ENCODE measurements at places on chromosomes 11 and 22.

- peak; percentile 43 for DNase-seq
Observed at GRCh38 chr11:44753961-44754645, 27.3 kb downstream of the TSPAN18 start.

GRCh38 chr11:124090996-124091395, 24.3 kb upstream of the VWA5A start:
- no peak for DNase-seq

DNA sequence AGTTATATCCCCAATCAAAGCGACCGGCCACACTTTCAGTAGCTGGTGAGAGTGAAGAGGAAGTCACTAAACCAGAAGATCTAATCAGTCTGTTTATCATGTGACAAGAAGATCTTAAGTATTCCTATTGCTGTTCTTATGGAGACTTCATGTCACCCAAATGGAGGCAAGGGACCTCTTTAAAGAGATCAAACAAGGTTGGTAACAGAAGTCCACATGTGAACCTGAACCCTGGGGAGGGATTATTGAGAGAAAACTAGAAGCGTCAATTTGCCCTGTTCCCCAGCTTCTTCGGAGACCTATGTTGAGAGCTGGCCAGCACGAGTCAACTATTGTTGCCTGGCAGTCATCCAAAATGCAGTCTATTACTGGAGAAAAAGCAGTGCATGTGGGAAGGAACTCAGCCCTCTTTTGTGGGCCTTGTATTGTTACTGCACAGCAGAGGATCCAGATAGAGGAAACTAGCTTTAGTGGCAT, 76.9 kb upstream of the CTSC start:
- peak; percentile 32 for DNase-seq

- no peak for DNase-seq
Observed at GRCh38 chr11:34379539-34379938, 21.7 kb upstream of the ABTB2 start.

DNA sequence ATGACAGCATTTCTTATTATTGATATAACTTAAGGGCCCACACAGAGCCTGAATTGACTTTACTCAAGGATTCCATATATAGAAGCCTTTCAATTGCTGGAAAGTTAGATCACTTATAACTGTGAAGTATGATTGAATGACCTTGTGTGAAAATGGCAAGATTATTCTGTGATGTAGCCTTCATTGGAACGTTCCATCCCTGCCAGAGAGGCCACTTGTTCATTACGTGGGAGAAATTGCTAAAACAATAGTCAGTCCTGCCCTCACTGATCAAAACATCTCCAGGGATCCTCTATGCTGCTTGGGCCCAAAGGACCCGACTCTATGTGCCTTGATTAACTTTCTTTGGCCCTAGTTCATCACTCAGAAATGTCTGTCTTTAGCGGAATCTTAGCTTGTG, 159.5 kb upstream of the BLID start:
- no peak for DNase-seq

- DNase-seq = no peak
Observed at GRCh38 chr11:33543823-33544222, 156.8 kb downstream of the C11orf91 start.

DNA sequence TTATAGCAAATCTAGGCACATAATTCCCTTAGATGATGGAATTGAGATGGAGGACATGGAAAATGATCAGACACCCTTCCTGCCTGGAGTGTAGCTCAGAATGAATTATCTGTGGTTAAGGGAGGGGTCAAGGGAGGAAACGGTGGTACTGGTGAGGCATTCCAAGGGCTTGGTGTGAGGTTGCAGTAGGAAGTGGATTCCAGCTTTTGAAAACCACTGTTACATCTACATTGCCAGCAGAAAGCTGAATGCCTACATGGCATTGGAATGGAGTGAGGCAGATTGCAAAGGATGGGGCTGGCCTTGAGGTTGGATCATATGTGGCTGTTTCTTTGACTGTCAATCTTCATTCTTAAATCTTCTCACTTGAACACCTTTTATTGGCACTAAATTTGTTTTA, 684.4 kb downstream of the NTM start:
- DNase-seq = no peak

DNA sequence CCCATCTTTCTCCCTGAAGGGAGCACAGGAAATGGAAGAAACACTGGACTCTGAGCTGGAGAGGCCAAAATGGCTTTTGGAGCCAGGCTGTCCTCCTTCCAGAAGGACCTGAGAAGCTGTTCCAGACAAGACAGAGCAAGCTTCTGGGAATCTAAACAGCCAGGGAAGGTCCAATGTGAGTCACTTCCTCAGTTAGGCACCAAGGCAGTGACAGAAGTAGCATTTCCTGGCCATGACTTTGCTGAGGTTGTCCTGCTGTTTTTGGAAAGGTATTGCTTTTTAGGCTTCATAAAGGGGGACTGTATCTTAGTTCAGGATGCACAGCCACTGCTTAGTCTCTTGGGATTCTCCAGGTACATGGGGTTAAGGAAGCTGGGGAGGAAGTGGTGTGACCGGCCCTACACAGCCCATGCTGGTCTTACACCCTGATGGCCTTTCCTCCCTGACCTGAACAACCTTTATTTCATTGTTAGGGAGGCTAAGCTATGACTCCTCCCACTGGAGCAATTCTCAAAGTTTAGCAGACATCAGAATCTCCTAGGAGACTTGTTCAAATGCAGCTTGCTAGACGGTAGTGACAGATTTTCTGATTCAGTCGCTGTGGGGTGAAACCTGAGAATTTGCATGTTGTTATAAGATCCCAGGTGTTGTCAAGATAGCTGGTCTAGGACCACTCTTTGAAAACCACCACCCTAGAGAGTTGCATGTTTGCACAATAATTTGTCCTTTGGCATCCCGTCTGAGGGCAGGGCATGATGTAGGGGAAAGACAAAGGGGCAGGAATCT, 6.8 kb upstream of the INSC start:
- no peak for DNase-seq

- no peak for DNase-seq
Observed at GRCh38 chr11:67612751-67613150, 6.0 kb downstream of the NDUFV1 start.

- DNase-seq = no peak
Observed at GRCh38 chr11:22730319-22730718, 63.9 kb downstream of the GAS2 start.

- DNase-seq = no peak
Observed at GRCh38 chr11:111059726-111060125, 185.8 kb upstream of the POU2AF2 start.

DNA sequence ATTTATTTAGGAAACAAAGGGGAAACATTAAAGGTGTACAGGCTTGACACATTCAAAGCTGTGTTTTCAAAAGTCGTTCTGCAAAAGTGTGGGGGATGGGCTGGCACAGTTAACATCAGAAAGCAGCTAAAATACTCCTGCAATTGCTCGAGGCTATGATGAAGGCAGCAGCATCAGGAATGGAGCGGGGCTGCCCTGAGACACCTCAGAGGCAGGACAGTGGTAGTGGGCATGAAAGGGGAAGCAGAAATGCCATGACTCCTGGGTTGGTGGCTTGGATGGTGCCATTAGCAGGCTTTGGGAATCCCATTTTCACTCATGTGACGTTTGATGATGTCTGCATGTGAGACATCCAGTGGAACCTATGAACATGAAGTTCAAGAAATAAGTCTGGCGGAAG, 646 bp downstream of the NCAPD3 start:
- no peak for DNase-seq

DNA sequence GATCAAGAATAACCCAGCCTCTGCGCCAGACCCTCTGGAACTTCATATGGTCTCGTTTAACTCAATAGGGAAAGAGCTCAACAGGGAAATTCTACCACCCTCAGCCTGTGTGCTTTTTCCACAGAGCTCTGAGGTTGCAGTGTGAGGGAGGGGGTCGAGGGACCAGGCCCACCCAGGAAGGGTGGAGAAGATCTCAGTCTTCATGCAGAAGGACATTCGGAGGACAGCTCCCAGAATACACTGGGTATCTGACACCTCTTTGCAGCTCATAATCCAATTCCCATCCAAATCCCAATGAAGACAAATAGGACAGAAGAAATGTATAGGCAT, 56.6 kb downstream of the ST14 start:
- no peak for DNase-seq

- no peak for DNase-seq
Observed at GRCh38 chr11:103794262-103794661, 242.2 kb upstream of the DDI1 start.

DNA sequence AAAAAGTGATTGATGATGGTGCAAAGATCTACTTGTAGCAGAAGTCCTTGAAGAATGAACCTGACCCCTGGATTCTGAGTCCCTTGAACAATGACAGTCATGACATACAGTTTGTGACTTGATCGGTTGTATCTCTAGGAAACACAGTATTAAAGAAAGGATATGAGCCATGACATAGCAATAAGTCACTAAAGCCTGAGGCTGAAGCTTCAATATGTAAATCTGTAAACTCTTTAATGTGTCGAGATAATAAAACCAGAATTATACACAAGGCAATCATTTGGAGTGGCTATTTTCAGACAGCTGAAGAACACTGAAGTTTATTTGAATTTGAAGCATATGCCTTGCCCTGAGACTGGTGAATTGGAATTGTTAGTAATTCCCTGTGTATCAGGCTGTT, 911.5 kb upstream of the RAG2 start:
- DNase-seq = no peak

DNA sequence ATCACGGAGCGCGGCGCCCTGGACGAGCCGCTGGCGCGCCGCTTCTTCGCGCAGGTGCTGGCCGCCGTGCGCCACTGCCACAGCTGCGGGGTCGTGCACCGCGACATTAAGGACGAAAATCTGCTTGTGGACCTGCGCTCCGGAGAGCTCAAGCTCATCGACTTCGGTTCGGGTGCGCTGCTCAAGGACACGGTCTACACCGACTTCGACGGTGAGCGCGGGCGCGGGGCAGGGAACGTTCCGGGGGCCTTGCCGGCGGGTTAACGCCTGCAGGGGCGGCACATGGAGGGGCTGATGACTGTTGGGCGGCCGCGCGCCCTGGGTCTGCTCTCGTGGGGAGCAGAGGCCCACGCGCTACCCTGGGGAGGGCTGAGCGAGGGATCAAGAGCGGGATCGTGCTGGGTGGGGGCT, 1.0 kb downstream of the PIM3 start:
- DNase-seq = no peak

DNA sequence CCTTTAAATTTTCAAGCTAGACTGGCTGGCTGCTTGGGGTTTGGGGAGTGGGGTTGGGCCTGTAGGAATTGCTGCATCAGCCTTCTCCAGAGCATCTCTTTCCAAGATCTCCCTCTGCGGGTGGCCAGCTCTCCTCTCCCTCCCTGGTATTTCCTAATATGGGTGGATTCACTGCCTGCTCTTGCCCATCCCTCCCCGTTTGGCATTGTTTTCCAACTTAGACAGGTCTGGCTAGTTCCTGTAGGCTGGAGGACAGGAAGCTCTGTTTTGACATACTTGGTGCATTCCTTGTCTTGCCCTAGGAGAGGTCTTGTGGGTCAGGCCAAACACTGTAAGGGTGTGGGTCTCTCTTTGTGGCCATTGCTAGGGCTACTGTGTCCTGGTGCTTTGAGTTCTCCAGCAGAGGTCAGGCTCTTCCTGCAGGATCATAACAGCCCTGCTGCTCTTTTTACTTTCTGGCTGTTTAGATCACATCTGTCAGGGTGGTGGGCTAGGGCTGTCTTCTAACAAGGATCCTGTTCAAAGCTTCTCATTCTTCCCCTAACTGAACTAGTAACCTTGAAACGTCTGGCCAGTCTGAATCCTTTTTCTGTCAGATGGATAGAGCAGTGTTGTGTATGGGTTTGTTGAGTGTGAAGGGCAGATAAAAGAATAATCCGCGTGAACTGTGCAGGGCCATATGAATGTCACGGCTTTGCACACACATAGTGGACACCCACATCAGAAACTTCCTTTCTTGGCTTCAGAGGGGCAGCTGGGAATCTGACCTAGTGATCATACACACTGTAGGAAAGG, 18.3 kb upstream of the MICALL1 start:
- DNase-seq = peak; percentile 60

DNA sequence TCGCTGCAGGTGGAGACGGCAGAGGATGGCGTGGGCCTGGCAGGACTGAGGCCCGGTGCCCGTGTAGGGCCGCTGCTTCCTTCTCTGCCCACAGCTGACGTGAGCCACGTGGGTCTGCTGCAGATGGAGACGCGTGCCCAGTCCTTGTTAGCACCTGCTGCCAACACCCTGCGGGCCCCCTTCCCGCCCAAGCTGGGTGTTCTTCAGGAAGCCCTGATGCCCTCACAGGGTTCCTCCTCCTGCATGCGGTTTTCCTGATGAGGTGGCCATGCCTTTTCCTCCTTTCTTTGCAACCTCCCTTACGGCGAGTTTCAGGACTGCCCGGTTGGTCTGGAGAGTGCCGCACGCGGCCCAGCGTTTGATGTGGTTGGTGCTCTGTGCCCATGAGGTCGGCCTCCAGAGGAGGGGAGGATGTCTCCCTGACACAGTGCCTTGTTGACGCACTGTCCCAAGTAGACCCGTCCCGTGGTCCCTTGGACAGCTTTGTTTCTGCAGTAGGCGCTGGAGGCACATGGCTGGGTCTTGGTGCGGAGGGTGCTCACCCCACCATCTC, 44.7 kb downstream of the AP2A2 start:
- DNase-seq = no peak
